ENCODE measurements at places on chromosomes 6 and 20. TPM values are rescaled to one million over a fixed set of nuclear protein-coding genes. Genes with fewer than 3 reads are reported as not detected.

TUBB2B gene
- not detected for total RNA-seq

- no peak for DNase-seq
These were observed 107.7 kb downstream of the CD109 start for GRCh38 chr6:73803562-73804241.

- DNase-seq, result no peak
These were observed 86.4 kb downstream of the EDN3 start for GRCh38 chr20:59386809-59387208.

DNA sequence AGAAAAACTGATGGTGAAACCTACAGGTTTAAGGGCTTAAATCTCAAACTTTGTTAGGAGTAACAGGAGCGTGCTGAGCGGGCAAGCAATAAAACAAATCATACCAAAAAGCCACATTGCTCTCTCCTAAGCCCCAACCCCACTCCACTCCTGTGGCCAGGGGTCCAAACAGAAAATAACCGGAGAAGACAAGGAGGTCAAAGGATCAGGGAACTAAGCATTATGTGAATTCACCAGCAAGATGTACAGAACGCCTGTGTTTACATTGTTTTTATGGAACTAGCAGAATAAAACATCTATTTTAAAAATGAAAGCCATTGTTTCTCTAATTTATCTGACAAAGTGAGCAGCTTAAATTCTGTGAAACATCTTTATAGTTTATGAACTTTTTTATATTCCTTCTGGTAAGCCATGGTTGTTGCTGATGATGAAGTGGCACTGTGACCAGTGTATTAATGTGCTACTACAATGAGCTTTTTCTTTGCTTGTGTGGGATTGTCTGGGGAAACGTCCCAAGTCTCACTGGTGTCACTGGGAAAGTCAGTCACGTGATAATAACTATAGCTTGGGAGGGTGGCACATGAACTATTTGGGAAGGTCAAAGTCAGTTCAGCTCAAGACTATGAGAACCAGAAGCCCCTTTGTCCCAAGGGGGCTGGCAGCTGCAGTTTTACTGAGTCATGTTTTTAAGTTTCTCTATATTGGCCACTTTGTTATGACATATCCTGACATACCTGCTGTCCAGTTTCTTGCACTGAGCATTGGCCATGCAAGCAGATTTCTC lies 9.8 kb downstream of the FAM210B start:
- DNase-seq, result no peak

DNA sequence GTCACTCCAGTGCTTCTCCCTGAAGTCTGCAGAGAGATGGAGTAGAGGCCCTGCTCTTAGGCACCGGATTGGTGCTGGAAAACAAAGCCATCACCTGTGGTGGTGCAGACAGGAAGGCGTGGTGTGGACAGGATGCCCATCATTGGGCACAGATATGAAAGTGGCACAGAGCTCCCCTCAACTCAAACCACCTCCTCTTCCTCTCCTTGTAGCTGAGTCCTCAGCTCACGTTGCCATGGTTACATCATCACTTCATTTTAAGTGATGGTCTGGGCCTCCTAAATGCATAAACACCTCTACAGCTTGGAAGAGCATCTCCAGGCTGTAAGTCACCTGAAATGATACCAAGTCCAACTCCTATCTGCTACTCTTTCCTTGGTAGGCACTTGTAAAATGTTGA lies 8.0 kb upstream of the RTF2 start:
- peak; percentile 48 for DNase-seq

DNA sequence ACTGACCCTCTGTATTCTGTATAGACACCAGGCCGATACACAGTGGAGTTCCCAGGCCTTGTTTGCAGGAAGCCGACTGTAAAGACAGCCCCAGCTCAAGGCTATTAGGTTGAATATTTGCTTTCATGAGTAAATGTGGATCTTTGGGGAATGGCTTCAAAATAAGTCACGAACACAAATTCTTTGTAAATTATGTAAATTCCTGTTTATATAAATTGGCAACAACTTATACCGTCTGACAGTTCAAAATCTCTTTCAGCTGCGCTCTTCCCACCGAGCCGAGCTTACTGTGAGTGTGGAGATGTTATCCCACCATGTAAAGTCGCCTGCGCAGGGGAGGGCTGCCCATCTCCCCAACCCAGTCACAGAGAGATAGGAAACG lies 24.7 kb downstream of the EDN3 start:
- DNase-seq, result no peak

GRCh38 chr6:111798281-111798725 lies 74.9 kb downstream of the FYN start:
- no peak for DNase-seq

GRCh38 chr6:124389127-124389526 lies 573.1 kb upstream of the RNF217 start:
- no peak for DNase-seq

Measured in naive thymus-derived CD8-positive, alpha-beta T cell (primary cell).